ENCODE measurements at places on chromosomes 3 and 15.

- peak; percentile 50 for DNase-seq
These were observed 17.5 kb downstream of the GRAMD2A start for GRCh38 chr15:72179950-72180581.

GRCh38 chr3:129031476-129032215 lies 28.9 kb upstream of the GP9 start:
- peak; percentile 9 for DNase-seq

- DNase-seq, result no peak
These were observed 44.5 kb downstream of the NKIRAS1 start for GRCh38 chr3:23872330-23872729.

DNA sequence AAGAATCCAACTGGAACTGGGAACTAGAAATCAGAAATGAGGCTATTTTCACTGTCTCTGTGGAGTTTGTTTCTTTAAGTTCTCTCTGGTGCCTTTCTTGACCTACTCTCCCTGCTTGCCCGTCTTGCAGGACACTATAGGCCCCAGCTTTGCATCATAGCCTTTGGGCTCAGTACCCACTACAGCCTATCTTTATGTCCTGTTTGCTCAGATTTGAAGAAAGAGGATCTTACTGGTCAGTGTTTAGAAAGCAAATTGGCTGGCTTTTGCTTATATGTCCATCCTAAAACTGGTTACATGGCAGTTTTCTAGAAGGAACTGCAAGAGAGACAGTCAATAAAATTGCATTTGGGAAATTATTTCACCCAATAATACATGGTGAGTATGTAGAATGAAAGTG lies 231.8 kb upstream of the TBL1XR1 start:
- DNase-seq, result no peak

GRCh38 chr3:87218560-87218959 lies 8.5 kb upstream of the CHMP2B start:
- no peak for DNase-seq

DNA sequence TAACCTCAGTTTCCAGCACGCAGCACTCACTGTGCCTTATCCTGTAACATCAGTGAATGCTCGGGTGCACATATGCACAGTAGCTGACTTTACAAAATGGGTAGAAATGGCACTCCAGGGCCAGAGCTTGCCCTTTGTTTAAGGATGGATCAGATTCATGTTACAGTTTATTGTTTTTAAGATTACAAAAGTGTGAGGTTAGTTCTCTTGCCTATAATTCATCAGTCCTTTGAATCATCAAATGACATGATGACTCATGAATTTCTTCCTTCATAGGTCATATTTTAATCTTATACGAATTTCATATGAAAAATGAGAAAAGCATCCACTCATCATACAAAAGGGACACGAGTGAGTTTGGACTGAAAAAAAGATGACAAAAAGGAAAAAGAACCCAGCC lies 545.3 kb downstream of the GBE1 start:
- no peak for DNase-seq
